ENCODE measurements at places on chromosomes 6 and 20.

DNA sequence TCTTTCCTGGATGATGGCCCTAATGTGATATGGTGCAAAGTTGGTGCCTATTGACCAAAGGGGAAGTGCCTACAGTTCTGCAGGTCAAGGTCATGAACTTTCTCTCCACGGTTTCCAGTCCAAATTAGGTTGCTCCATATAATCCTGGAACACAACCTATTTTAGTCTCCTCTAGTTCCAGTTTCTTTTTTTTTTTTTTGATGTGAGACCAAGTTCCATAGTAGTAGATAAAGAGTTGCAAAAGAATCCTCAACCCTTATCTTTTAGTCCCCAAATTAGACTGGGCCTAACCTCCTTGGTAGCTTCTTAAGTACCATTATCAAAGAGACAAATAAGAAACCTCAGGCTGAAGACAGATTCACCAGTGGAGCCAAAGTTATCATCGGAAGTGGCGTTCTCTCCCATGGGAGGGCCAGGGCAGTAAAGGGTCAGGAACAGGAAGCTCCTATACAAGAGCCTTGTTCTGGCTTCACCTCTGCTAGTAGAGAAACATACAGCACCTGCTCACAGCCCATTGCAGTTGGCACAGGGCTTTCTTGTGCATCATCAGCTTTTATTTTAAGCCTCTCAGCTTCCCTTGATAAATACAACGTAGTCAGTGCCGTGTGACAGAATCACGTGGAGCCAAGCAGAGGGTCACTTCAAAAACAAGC lies 132.2 kb upstream of the RREB1 start:
- DNase-seq = no peak

GRCh38 chr20:19497064-19497463 lies 261.0 kb upstream of the RIN2 start:
- DNase-seq = no peak

GRCh38 chr6:169365567-169366257 lies 112.1 kb upstream of the THBS2 start:
- no peak for DNase-seq

GRCh38 chr20:11432407-11432806 lies 485.3 kb upstream of the BTBD3 start:
- DNase-seq = no peak

- DNase-seq = no peak
These were observed 27.0 kb upstream of the ZBP1 start for GRCh38 chr20:57647006-57647932.

DNA sequence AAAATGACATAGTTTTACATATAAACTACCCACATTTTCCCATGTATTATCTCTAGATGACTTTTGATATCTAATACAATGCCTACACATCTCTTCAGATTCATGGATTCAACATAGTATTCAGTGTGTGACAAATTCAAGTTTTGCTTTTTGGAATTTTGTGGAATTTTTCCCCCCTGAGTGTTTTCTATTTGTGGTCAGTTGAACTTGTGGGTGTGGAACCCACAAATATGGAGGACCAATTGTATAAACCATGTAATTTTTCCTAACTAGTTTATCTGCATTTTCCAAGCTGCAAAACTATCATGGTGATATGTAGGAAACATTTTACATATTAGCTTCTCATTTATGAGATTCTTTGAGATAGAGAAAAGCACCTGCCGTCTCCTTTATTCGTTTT lies 374.3 kb upstream of the SOX4 start:
- no peak for DNase-seq

All from CD4-positive, alpha-beta T cell treated with Interleukin-4 for 4 hours (primary cell).